ENCODE measurements at places on chromosomes 1 and 21. TPM values are rescaled to one million over a fixed set of nuclear protein-coding genes. Genes with fewer than 3 reads are reported as not detected.

DNA sequence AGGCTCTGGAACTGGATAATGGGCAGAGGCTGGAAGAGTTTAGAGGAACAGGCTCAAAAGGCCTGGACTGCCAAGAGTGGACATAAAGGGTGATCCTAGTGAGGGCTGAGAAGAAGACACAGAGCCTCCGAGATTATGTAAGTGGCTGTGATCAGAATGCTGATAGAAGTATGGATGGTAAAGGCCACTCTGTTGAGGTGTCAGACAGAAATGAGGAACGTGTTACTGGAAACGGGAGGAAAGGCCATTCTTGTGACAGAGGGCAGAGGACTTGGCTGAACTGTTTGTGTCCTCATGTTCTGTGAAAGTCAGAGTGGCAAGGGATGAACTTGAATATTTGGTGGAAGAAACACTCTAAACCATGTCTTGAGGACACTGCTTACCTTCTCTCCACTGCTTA, 6.7 kb upstream of the ABCG1 start:
- no peak for DNase-seq

DNA sequence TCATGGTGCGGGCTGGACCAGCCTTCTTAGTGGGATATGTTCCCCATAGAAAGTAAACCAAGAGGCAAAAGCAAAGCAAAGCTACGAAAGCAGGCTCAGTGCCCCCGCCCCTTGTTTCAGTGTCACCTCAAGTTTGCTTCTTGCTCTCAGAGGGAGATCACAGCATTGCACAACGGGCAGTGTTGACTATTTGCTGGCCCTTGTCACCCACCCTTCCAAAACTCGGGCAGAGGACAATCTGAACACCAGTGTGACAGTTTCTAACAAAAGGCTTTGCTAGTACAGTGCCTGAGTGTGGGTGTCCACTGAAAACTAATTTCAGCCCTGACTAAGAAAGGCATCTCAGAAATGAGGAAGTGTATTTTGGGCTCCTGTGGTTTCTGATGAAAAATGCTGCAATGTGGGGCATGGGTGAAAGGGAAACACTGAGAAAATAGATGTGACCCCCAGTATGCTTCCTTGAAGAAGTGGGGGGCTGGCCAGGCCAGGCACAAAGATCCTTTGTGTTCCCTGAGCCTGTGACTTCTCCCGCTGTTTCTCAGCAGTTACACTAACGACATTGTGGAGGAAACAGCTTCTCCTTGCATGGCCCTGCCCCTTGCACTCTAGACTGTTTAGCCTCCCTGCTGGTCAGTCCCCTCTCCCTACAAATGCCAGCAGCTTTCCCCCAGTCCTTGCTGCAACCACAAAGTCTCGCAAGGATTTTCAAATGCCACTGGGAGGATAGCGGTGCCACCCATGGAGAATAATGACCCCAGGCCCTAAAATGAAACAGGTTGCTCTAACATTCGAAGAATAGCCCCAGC, 33.3 kb upstream of the KCNE1 start:
- DNase-seq = peak; percentile 71

- DNase-seq = no peak
Observed at GRCh38 chr1:40708750-40709099, 17.2 kb downstream of the NFYC start.

Gene DNALI1
- 57.5 TPM for polyA plus RNA-seq

Gene SHE
- polyA plus RNA-seq = 1.6 TPM
